ENCODE measurements at places on chromosomes 5 and 9. TPM values are rescaled to one million over a fixed set of nuclear protein-coding genes. Genes with fewer than 3 reads are reported as not detected.

GRCh38 chr5:120055858-120056257 is 408.2 kb upstream of the PRR16 start:
- DNase-seq = no peak

DNA sequence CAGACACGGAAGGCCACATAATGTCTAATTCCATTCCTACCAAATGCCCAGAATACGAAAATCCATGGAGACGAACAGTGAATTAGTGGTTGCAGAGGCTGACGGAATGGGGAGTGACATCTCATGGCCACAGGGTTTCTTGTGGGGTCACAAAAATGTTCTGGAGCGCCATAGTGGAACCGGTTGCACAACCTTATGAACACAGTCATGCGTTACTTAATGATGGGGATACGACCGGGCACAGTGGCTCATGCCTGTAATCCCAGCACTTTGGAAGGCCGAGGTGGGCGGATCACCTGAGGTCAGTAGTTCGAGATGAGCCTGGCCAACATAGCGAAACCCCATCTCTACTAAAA is 26.0 kb upstream of the TTLL11 start:
- no peak for DNase-seq

DNA sequence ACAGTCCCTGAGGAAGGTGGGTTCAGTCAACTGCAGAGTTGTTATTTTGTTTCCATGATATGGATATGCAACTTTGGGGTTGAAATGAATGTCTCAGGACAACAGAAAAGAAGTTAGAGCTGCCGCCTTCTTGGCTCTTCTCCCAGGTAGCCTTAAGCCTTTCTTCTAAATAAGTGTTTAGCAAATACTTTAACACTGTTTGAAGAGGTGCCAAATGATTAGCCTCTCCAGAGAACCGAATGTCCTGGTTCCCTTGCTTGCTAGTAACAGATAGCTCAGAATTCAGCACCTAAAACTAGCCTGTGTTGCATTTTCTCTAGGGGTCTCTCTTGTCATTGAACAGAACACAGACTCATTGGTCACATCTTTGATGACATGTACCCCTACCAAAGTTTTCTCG is 127.7 kb upstream of the PIK3R1 start:
- DNase-seq = no peak

CATSPER3 gene
- total RNA-seq = 0.39 TPM

PSD2 gene
- 0.30 TPM for total RNA-seq

DNA sequence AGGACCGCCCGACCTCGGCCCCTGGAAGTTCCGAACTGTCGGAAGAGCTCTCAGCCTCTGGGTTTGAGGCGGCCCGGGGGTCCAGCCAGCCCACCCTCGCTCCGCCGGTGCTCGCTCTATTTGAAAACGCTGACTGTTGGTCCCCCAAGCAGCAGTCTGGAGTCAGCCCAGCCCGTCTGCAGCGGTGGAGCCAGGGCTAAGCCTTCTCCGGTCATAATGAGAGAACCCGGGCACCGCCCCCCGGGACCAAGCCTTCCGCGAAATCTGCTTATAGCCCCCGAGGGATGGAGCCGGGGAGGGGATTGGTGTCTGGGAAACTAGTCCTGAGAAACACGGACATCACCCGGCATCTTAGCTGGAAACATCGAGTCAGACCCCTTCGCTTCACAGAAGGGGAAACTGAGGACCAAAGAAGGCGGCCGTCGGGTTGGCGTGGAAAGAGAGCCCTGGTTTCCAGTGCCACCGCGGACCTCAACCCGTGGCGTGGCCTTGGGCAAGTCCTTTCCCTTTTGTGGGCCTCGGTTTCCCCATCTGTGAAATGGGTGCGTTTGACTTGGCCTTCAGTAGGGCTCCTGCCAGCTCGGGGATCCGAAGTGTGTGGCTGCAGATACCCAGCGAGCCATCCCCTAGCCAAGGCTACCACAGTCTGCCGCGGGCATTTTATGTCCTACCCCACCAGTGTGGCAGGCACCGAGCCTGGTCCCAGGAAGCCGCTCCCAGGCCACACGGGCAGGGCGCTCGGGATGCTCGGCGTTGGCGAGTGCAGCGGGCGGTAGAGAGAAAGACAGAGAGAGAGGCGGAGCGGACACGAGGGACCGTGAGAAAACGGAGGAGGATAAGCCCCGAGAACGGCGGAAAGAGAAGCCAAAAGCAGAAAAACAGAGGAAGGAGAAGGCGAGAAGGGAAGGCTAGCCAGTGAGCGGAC is 857 bp downstream of the ADAM19 start:
- DNase-seq = peak; percentile 26

RASEF gene
- not detected for total RNA-seq

Measured in CD8-positive, alpha-beta T cell (primary cell).